ENCODE measurements at places on chromosomes 12 and 14.

DNA sequence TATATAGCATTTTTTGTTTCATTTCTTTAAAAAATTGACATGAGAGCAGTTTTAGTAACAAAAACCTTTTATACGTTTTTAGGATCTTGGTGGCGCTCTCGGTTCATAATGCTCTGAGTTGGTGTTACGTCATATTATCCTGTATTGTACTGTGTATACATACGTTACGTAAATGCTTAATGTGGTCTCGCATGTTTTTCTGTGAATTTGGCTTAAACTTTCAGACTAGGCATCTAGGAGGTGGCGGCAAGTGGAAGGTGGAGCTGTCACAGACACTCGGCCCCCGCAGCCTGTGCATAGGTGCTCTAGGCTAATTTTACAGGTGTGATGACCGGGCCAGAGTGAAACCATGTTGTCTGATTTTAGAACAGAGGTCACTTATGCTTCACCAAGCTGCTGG is 60.0 kb downstream of the PPP2R5C start:
- DNase-seq: peak; percentile 87

DNA sequence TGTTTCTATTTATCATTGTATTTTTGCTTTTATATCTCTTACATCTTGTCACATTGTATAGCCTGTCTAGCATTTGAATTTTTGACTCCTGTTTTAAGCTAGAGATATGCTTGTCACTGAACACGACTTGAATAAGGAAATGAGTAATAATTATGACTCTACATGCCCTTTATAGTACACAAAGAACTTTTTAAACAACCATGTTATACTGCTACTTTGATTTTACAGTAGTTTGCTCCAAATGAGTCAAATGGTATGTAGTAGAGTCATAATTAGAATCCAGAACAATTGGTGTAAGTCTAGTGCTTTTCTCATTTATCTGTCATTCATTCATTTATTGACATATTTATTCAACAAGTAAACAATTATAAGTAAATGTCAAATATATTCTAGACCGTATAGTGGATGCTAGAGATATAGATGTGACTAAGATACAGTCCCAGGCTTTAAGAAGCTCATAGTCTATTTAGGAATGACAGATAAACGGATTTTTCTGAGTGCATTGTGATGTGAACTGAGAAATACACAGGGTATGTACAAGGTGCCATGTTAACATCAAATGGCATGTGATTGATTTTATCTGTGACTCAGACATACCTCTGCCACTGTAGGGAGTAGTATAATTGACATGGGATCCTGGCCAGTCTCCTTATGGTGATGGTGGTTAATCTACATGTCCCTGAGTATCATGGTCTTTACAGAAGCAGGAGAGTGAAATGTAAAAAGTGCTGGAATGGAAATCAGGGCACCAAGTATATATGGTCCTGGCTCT is 799.7 kb downstream of the DIO2 start:
- no peak for DNase-seq

DNA sequence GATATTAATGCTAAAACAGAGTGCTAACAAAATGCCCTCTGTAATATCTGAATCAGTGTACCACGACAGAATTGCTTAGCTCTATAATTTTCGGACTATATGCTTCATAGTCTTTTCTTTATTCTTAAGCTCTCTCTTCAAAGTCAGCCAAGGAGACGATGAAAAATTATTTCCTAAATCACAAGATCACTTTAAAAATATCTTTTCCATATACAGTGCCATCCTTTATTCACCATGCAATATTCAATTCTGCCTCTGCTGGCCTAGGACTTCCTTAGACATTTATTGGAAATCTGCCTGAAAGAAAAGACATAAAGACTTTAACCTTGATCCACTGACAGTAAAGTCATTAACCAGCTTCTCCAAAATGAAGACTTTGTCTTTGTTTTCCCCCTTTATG is 238.9 kb upstream of the BTG1 start:
- no peak for DNase-seq

GRCh38 chr14:97053941-97054340 is 256.8 kb downstream of the VRK1 start:
- no peak for DNase-seq

DNA sequence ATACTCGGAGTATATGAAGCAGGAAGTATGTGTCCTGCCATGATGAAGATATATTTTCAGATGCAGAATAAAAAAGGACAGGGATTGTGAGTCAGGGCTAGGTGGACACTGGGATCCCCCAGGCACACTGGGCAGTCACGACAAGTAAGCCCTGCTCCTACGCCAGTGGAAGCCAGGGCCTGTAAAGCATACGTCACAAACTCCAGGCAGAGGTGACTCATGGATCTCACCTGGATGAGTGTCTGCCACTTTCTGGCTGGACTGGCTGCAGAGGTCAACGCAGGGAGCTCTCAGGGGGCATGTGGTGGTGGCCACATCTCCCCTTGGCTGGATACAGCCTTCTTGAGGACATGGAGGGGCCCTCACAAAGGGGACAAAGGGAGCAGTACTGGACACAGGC is 262.3 kb downstream of the GLT1D1 start:
- DNase-seq: no peak

DNA sequence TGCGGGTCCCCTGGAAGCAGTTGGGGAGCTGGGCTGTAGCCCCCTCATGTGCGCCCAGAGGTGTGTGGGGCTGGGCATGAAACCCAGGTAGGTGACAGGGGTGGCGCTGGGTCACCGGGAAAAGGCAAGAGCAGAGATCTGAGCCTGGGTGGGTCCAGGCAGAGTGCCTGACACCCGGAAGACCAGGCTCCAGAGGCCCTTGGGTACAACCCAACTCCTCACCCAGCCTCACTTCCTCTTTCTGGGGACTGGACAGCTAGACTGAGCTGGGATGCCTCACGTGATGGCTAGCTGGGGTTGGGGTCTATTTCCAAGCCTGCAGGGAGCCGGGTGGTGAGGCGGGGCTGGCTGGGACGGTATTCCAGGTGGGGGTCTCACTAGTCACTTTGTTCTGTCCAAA is 16.3 kb upstream of the CYP46A1 start:
- no peak for DNase-seq

DNA sequence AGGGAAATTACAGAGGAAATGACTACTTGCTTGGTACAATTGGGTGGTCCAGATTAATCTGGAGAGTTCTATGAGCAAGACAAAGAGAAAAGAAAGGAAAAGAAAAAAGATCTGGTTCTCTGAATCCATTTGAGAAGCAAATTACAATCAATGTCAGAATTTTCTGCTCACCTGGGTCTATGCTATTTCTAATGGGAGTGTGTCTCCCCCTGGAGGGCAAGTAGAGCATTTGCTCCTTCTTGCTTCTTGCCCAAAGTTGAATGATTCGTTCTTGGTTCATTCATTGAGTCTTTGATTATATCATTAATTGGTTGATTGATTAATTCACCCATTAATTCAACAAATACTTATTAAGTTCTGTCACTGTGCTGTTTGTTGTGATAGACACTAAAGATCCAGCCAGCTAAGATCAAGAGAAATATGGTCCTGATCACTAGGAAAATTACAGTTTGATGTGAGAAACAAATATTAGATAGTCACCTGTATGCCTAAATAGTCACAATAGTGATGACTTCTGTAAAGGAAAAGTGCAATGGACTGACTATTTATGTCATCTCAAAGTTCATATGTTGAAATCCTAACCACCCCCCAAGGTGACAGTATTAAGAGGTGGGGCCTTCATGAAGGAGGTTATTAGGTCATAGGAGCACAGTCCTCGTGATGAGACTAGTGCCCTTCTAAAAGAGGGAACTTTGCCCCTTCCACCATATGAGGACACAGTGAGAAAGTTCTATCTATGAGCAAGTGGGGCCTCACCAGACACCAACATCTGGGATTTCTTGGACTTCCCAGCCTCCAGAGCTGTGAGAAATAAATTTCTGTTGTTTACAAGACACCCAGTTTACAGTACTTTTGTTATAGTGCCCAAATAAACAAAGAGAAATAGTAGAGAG is 8.0 kb upstream of the ASB8 start:
- DNase-seq: peak; percentile 43

DNA sequence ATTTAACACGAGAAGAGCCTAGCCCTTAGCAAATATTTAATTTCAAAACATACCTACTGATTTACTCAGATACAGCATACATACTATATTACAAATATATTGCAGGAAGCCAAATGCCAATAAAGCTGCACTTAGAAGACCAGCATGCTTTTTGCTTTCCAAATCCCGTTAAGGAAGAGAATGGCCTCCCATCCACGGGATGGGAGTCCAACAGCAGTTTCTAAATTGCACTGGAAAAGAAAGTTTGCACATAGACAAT is 156.3 kb upstream of the FOXN3 start:
- no peak for DNase-seq

- no peak for DNase-seq
Observed at GRCh38 chr14:56744016-56744415, 66.3 kb downstream of the OTX2 start.

DNA sequence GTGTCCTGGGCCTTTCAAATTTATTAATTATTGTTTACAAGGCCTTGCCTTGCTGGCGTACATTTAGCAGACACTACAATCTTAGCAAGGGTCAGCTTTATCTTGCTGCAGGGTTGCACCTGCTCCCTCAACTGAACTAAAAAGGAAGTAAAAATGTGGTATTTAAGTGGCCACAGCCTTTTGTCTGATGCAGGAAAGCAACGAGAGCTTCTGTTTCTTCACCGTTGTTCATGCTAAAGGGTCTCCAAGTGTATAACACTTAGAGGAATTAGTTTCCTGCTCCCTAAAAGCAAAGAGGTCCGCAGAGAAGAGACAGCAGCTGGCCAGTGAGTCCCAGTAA is 62.8 kb upstream of the EGLN3 start:
- DNase-seq: peak; percentile 26

DNA sequence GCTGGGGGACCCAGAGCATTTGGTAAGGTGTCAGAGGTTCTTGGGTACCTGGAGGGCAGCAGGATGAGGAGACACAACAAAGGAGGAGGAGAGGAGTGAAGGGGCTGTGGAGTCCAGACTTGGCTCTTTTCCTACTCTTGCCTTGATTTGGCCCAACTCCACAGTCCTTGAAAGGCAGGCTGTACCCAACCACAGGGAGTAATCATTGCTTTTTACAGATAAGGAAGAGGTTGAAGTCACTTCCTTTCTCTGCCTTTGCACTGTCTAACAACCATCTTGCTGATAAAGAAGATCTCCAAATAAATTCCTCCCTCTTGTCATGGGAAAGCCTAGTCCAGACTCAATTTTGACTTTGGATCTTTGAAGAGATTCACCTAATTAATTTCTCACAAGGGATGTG is 226.8 kb upstream of the HMGA2 start:
- no peak for DNase-seq

- DNase-seq: no peak
Observed at GRCh38 chr14:94486883-94487282, 10.9 kb upstream of the SERPINA9 start.

DNA sequence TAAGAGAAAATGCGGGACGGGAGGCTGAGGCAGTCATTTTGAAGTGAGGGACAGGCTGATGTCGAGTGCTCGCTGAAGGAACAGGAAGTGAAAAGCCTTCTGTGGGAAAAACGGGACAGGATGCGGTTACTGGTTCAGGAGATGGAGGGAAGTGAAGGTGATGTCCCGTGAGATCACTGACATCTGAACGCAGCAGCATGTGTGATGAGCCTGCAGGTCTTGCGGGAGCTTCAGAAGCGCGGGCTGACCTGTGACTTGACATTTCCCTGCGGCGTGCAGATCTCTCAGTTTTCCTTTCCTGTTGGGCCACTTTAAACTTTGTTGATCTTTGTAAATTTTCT is 77.8 kb downstream of the DDX51 start:
- DNase-seq: no peak

DNA sequence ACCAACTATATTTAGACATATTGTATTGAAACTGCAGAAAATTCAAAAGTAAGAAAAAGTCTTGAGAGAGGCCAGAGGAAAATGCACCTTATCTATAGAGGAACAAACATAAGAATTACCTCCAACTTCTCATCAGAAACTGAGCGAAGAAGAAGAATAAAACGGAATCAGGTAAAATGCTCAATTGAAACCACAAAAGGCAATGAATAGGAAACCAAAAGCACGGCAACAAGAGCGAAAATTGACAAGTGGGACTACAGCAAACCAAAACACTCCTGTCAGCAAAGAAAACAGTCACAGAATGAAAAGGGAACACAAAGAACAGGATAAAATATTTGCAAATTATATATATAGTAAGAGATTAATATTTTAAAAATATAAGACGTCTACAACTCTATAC is 61.9 kb upstream of the PARP11 start:
- no peak for DNase-seq

DNA sequence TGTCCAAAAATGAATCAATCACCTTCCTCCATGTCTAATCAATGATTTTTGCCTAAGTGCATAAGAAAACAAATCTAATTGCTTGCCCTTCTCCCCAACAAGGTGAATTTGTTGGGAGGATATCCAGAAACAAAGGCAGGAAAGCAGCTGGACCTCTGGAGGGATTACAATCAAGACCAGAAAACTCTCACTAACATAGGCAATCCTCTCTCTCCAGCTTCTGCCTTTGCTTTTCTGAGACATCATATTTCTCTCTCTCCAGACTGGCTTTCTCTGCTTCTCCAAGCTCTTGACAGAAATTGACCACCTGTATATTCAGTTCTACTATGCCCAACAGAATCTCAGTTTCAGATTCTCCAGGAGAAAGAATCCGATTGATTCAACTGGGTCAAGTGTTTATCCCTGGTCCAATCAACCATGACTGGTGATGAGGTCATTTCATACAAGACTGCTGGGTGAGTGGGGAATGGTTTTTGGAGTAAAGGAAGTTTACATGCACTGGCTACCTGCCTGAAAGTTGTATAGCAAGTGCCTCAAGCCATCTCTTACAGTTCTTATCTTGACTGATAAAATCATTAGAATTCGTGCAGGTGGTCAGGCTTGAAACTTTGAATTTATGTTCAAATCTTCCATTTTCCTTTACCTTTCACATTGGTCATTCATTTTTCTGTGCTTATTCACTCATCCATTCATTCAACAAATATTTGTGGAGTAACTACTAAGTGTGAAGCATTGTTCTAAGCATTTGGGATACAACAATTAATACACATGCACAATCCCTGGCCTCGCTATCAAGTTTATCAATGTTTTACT is 22.2 kb upstream of the CFAP54 start:
- no peak for DNase-seq

GRCh38 chr14:73236157-73236556 is 1.1 kb upstream of the PAPLN start:
- DNase-seq: no peak

- no peak for DNase-seq
Observed at GRCh38 chr14:103943673-103944072, 1.3 kb upstream of the RD3L start.

GRCh38 chr14:69693801-69694729 is 72.9 kb upstream of the SRSF5 start:
- no peak for DNase-seq

DNA sequence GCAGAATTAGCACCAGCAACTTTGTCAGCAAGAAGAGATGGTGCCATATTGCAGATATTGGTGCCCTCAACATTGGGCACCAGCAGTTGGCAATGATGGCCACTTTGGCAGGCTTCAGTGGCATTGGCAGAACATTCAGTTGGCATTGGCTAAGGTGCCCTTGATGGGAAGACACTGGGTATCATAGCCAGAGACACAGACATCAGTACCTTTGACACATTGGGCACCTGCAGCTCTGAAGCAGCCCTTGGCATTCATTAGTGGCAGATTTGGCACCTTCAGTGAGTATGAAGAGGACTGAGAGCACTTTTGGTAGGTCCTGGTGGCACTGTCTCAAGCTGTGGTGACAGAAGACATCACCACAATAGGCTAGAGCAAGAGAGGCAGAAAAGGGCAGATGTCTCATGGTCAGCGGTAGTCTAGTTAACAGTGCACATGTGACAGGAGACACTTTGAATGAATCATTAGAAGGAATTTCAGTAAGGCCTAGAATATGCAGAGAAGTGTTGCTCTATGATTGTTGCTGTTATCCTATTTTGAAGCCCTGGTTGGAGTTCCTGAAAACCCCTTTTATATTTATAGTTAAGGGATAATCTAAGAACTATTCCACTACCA is 422.2 kb downstream of the APAF1 start:
- no peak for DNase-seq

Data from T-helper 1 cell (primary cell).